ENCODE measurements at places on chromosomes 6 and 20. TPM values are rescaled to one million over a fixed set of nuclear protein-coding genes. Genes with fewer than 3 reads are reported as not detected.

DNA sequence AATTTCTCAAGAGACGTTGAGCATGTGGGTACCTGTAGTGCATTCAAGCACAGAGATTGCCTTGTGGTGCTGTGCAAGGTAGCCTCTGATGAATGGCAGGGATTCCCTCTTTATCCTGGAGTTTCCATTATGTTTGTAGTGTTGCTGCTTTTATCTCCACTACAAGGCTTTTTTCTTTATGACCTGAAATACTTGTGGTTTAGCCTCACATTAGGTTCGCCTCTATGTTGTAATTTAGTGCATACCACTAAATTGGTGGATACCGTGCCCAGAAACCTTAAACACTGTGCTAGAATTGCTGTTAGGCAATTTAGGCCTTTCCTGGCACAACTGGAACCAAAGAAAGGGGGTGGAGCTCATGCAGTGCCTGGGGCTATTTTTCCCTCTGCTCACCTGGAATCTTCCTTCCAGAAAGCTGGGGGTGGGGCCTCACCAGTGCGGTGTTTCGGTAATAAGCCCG lies 76.8 kb downstream of the NCOA7 start:
- DNase-seq: no peak

- DNase-seq: no peak
Measured at GRCh38 chr20:39935901-39936300, 753.1 kb downstream of the MAFB start.

GRCh38 chr6:72175916-72176315 lies 289.6 kb downstream of the RIMS1 start:
- no peak for DNase-seq

GRCh38 chr6:170238741-170239565 lies 51.9 kb downstream of the DLL1 start:
- no peak for DNase-seq

GRCh38 chr20:38715646-38716045 lies 8.6 kb upstream of the SLC32A1 start:
- no peak for DNase-seq

- DNase-seq: no peak
Measured at GRCh38 chr6:116511424-116512110, at the start of gene CALHM5. CALHM5 (plus strand) TSS chr6:116511639; CDS start chr6:116511697, 58 bp downstream.

DNA sequence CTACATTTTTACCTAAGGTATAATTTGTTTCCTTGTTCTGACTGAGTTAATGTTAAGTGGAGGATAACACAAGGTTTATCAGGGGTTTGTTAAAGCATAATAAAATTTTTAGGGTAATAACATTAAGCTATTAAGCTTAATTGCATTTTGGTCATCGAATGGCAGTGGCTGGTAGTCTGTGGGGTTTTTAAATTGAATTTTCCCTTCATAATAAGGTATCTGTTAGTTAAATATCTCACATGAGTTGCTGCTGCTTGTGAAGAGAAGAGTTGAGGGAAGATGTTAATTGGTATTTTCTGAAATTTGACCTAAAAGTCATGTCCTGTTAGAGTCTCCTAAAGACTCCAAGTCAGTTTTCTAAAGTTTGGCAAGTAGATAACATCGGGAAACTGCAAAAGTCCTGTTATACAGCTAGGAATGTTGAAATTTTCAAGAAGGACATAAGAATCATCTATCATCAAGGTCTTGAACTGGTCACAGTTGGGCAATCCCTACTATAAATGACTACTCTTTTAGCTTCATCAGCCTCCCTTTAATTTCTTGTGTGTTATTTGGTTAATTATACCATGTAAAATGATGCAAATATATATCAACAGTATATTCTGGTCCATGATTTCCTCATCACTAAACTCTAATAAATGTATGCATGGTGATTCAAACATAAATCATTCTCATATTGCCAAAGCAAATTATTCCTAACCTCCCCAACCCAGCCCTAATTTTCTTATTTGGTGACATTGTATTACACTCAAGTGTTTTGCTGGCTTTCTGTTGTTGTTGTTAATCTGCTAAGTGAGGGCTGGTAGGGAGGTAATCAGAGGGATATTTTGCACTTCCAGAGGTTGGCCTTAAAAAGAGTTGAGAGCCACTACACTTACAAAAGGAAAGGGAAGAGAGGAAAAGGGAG lies 64.0 kb downstream of the MAP3K5 start:
- DNase-seq: no peak

GRCh38 chr20:2102585-2103460 lies 1.2 kb downstream of the STK35 start:
- peak; percentile 98 for DNase-seq

DNA sequence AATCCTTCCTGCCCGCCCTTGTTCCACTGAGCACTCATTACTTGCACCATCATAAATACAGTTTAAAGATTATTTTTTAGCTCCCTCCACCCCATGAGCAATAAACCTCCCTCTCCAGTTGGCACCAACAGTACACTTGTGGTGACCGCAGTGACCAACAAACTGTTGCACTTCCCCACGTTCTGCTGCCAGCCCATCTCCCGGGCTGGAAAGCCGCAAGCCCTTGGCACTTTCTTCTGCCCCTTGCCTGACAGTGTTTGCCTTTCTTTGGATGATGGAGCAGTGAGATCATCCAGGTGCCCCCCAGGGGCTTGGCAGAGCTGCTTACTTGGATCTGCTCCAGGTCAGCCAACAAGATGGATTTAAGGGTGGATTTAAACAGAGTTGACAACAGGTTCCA lies 21.6 kb downstream of the KCNB1 start:
- no peak for DNase-seq

DNA sequence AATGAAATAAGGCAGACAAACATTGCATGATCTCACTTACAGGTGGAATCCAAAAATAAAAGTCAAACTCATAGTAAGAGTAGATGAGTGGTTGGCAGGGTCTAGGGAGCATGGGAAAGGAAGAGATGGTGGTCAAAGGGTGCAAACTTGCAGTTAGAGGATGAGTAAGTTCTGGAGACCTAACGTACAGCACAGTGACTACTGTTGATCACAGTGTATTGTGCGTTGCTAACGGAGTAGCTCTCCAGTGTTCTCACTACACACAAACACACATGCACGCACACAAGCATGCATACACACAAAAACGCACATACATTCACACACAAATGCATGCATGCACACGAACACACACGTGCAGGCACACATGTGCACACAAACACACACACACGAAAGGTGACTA lies 54.9 kb downstream of the LY86 start:
- no peak for DNase-seq

DNA sequence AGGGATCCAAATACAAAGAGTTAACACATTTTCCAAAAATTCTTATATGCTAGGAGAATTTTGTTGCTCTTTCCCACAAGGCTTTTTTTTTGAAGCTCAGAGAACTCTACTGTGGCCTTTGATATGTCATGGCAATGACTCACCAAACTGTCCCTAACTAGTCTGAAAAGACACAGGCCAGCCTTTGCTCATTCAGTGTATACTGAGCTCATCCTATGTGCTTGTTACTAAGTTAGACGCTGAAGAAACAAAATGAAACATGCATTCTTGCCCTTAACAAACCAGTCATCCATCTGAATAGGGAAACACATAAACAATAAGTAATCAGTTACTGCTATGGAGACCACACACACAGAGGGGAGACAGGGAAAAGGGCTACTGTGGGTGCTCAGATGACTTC lies 291.8 kb downstream of the FOXC1 start:
- DNase-seq: peak; percentile 42

- DNase-seq: no peak
Measured at GRCh38 chr6:6729971-6730370, 141.5 kb downstream of the LY86 start.

DNA sequence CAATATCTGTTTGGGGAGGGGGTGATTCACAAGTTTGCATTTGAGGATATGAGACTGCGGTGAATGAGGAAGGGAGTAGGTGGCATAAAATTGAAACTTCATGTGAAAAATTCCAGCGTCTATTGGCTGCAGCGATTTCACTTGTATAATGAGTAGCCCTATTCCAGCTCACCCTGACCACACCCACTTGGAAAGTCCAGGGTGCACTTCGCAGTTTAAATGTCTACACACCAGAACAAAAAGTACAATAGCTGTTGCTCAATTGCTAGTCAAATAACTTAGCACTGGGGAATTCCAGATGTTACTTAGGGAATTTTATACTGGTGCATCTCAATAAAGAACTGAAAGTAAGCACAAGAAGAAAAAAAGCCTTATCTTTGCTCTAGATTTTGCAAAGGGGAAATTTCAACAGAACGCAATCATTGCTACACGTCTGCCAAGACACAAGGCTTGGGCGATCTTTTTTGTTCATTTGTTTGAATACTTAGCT lies 6.3 kb downstream of the TNFAIP3 start:
- no peak for DNase-seq

DNA sequence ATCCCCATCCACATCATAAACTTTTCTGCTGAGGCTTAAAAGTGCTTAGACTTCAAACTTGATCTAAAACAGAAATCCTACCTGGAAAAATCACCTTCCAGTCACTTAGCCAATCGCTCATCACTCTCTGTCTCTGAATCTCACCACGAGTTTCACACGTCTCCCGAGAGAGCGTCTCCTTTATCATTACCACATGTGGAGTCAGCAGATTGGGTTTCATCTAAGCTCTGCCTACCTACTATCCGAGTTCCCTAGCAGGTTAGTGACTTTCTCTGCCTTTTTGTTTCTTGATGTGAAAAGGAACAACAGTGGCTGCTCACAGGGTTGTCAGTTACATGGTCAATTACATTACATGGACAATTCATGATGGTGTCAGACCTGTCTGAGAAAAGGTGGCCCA lies 286.2 kb downstream of the ESR1 start:
- no peak for DNase-seq

GRCh38 chr6:31737991-31738979 lies 1.5 kb upstream of the MSH5 start:
- DNase-seq: no peak

- DNase-seq: peak; percentile 70
Measured at GRCh38 chr6:6593867-6594468, 5.4 kb downstream of the LY86 start.

Gene EFCAB8
- not detected for total RNA-seq

Gene NNAT
- total RNA-seq: 2.6 TPM

Gene ERVFRD-1
- 0.13 TPM for total RNA-seq

Gene BMP7
- 6.3 TPM for total RNA-seq

Gene CDSN
- total RNA-seq: not detected

Gene BTN1A1
- total RNA-seq: not detected

Gene CNBD2
- 5.1 TPM for total RNA-seq

Gene CCN6
- not detected for total RNA-seq

Data from esophagus muscularis mucosa (tissue), 4 donors.